Activated CD4-positive, alpha-beta T cell treated with anti-CD3 and anti-CD28 coated beads, Interleukin-2, Interleukin-4, amounts not matched to agents 100 ng/mL and 50 ng/mL, durations not matched to agents 16 hours and 8 hours (primary cell): ENCODE measurements at places on chromosomes 13 and 19.

DNA sequence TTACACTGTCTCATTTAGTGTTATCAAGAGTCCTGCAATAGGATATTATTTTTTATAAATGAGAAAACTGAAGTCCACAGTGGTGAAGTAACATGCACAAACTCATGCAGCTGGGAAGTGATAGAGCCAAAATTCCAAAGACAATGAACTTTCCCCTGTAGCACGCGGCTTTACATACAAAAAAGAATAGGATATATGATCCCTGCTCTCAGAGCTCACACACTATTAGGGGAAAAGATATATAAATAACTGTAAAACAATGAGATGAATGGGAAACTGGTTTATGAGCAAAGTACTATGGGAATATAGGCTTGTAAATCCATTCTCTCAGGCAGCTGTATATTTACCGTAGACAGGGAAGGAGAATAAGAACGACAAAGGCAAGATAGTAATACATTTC, 39.7 kb downstream of the THSD1 start:
- no peak for DNase-seq

DNA sequence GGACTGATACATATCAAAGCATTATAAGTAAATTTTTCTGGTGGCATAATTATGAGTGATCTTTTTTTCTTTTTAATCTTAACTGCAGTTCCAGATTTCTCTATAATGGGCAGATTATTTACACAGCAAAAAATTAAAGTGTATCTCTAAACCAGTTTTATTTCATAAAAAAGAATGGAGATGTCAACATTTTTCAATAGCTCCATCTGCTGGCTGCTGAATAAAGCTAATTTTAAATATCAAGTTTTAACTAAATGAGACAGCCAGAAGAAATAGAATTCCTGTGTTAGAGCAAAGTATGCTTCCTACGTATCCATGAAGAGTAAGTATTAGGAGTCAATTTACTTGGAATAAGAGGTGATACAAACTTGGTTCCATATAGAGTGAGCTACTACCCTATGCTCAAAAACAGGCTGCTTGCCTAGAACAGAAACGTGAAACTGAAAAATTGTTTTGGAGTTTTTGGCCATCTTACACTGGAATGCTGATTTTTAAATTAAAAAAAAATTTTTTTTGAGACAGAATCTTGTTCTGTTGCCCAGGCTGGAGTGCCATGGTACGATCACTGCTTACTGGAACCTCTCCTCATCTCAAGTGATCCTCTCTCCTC, 5.0 kb upstream of the PDS5B start:
- DNase-seq = peak; percentile 15

DNA sequence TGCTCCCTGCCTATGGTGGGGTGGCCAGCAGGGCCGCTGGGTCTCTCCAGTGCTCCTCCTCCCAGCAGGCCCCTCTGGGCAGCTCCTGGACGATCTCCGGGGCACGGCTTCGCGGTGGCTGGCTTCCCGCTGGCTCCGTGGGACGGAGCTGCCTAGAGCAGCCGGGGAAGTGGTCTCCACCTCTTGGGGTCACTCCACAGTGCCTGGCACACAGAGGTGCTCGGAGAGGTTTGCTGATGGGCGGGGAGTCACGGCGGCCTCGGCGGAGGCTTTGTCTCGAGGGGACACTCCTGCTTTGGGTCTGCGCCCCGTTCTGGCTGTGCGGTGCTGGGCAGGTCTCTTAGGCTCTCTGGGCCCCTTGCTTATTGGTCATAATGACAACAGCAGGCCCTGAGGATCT, 9.9 kb upstream of the CACTIN start:
- no peak for DNase-seq

DNA sequence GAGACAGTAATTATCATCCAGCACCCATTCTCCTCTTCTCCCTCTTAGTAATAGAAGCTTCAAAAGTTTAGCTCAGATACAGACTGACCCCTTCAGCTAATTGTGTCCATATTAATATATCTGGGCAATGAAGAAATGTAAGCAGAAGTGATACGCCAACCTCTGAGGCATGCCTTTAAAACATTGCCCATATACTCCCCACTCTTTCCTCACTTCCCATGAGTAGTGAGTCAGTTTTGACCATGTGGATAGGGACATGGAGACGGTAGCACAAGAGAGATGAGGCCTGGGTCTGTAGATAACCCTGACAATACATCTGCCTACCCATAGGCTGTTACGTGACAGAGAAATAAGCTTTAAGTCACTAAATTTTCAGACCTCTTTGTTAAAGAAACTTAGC, 147.6 kb downstream of the KCTD12 start:
- no peak for DNase-seq

GRCh38 chr19:11337080-11337479, 2.4 kb downstream of the RAB3D start:
- DNase-seq = no peak
